Dermis blood vessel endothelial cell (primary cell): ENCODE measurements at places on chromosomes 3 and 15. TPM values are rescaled to one million over a fixed set of nuclear protein-coding genes. Genes with fewer than 3 reads are reported as not detected.

The MRPL46 gene
- total RNA-seq = 17.0 and 20.3 TPM in 2 replicates

DNA sequence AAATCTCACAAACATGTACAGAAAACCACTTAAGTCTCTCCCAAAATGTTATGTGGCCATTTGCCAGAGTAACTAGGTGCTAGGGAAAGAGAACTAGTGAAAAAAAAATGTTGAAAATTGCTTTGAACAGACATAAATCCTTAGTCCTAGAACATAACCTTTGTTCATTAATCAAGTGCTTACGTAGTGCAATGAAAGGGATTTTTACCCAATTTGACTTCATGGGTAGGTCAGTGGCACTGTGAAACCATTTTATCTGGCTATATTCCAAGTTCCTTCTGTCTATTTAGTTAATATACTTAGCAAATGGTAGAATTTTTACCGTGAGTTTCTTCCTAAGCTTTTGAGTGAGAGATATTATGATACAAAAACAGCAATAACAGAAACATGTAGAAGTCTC lies 209.4 kb downstream of the DIPK2A start:
- DNase-seq = no peak

The BCL2A1 gene
- total RNA-seq = not detected in 2 replicates

GRCh38 chr3:43996379-43997301 lies 245.0 kb upstream of the TOPAZ1 start:
- peak; percentile 21 for DNase-seq

The ITGB5 gene
- total RNA-seq = 86.6 and 107 TPM in 2 replicates
